ENCODE measurements at places on chromosomes 6 and 20.
A peak's percentile ranks its signal among the peaks of the same experiment; 100 is the strongest.

DNA sequence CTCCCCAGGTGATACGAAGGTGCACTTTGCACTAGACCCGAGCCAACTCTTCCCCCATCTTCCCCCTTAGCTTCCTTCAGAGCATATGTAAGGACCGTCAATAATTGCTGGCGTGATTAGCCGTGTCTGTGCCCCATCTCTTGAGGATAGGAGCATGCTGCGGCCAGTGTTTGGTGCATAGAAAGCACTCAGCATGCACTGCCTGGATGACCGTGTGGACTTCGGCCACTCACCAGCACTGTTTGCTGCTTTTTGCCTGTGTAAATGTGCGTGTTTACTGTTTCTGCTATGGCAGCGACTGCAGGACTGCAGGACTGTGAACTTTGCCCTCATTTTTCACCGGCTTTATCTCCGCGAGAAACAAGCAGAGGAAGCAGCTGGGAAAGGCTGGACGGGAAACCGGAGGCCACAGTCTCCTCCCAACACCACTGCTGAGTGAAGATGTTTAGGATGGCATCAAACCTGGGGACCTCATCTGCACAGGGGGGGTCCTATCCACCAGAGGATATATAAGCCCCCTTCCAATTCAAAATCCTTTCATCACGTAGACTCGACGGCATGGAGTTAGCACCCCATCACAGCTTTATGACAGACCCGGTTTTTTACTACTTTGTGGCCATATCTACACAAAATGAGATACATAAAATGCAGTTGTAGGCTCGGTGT is 150.6 kb upstream of the AFDN start:
- peak; percentile 97 for DNase-seq

- DNase-seq: peak; percentile 3
These were observed 60.0 kb upstream of the PBOV1 start for GRCh38 chr6:138278326-138278725.

- DNase-seq: no peak
These were observed 149.3 kb downstream of the ADAT2 start for GRCh38 chr6:143301188-143301587.

GRCh38 chr6:39247667-39248194 is 18.5 kb upstream of the KCNK5 start:
- DNase-seq: no peak

DNA sequence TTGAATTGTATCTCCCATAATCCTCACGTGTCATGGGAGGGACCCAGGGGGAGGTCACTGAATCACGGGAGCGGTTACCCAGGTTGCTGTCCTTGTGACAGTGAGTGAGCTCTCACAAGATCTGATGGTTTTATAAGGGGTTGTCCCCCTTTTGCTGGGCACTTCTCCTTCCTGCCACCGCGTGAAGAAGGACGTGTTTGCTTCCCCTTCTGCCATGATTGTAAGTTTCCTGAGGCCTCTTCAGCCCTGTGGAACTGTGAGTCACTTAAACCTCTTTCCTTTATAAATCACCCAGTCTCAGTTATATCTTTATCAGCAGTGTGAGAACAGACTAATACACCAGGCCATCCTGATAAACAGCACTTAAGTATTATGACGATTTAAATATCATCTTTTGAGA is 9.0 kb upstream of the MRGBP start:
- DNase-seq: peak; percentile 40

DNA sequence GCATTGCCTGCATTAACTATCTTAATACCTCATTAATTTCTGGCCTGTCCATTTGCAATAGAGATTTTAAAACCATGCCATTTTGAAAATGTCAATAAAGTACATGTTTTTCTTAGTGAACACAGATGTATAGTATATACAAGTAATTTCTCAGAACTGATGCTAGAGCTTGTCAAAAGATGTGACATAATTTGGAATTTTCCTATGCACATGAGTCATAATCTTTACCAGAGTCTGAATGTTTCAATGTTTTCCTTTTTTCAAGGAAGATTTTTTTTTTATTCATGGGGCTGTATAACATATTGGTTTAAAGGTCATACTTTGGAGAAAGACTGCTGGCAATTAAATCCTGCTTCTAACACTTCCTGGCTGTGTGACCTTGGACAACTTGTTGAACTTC is 1347.5 kb upstream of the ADGRB3 start:
- DNase-seq: no peak

GRCh38 chr20:25418776-25419175 is 11.3 kb downstream of the GINS1 start:
- no peak for DNase-seq

- no peak for DNase-seq
These were observed 19.6 kb downstream of the RRBP1 start for GRCh38 chr20:17662333-17663039.

GRCh38 chr6:19424853-19425252 is 412.3 kb upstream of the ID4 start:
- no peak for DNase-seq

- no peak for DNase-seq
These were observed 176.4 kb upstream of the RREB1 start for GRCh38 chr6:6931071-6932025.

DNA sequence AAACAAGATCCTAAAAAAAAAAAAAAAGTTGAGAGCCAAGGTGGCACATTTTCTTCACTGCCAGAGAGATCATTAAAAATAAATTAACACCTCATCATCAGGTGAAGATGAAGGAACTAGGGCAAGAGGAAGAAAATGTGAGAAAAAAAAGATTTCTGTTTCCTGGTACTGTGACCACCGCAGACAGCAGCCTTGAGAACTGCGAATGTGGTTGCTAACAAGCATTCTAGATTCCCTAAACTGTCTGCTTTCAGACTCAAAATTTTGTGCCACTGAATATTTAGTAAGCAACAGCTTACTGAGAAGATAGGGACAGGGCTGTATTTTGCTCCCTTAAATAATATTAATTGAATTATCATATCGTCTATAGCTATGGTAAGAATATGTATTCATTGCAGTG is 24.1 kb upstream of the MBOAT1 start:
- no peak for DNase-seq

DNA sequence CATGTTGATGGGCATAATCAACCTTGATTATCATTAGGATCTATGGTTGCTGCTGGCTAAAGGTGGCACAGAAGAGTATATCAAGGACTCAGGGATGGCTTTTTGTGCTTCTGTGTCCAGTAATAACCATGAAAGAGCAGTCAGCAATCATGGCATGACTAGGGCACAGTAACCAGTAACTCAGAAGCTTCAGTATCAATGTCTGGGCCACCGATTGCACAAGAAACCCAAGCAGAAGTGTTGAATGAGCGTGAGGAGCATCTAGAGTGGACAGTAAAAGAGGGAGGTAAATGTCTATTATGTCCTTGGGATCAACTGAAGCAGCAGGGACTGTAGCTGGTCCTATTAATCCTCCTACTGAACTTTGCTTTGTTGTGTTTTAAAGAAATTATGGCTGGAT is 81.5 kb upstream of the F13A1 start:
- DNase-seq: no peak

- peak; percentile 58 for DNase-seq
These were observed 1.2 kb downstream of the GSTA5 start for GRCh38 chr6:52839124-52840055.

GRCh38 chr6:89368107-89368506 is 15.6 kb upstream of the UBE2J1 start:
- no peak for DNase-seq

DNA sequence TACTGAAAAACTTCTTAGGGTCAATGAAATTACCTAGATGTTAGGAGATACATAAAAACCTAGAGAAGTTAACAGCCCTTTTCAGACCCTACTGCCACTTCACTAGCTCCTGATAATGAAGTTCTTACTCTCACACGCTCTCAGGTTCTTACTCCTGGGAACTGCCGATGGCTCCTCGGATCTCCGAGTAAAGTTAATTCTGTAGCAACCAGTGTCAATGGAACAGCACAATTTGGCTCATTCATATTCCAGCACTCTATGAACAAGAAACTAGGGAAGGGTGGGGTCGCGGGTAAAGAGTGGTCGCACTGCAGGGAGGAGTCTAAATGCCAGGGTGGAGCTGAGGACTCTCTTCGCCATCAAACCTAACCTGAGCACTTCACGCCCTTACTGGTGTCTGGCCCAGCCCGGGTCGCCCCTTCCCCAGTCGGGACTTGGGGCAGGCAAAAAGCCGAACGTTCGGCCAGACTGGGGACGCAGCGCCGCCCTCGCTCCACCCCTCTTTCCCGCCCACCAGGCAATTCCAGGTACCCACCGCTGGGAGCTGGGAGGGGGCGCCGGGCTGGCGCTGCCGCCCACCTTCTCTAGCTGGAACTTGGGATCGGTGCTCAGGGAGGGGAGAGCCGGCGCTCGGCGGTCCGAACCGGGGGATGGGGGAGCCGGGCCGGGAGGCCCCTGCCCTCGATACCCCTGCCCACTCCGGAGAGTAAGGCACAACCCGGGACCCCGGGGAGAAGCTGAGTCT is 744 bp downstream of the RAB23 start:
- DNase-seq: peak; percentile 68

DNA sequence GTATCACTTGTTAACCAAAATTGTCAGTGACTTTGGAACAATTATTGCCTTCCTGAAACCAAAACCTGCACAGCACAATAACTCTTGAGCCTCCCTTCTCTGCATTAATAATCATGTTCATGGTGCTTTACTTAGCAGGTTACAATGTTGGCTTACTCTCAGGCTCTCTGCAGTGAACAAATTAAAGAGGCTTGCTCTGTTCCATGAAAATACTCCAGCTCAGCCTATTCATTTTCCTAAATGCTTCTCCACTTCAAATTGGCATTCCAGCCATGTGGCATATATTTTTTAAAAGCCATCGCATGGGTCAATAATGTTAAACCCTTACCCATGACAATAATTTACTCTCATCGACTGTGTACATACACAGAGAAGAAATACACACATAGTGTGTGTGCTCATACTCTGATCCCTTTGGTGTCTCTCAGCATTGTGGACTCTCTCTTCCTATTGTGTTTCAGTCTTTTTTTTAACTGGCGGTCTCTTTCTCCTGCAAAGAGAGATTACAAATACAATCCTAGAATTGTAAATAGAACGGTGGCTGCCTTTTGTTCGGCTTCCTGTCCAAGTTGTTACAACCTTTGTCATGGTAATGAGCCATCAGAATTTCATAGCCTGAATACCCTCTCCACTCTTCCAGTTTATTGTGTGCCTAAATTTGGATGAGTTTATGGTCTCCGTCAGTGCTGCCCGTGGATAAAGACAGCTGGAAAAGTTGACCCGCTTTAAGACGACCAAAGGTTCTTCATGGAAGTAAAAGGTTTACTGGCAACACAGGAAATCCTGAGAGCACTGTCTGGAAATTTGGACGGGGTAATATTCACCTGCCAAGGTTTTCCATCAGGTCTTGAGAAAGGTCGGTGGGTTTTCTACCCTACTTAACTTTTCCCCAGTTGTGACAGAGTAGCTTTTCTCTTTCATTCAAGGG is 263.6 kb downstream of the CD83 start:
- no peak for DNase-seq

DNA sequence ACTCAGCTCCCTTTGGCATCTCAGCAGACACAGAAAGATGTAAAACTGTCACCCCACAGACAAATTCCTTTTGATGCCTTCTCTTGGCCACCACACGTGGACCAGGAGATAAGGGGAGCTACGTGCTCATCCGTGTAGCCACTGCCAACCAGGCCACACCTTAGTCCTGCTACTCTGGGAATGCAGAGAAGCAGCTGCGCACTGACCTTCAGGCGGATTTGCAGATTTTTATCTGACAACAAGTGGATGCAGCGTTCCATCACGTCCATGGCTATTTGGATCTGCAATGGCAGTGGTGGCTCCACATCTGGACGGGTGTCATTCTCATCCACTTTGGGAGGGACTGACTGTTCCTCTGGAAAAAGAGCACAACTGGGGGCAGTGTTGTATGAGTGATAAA is 30.8 kb downstream of the TTI1 start:
- DNase-seq: no peak

DNA sequence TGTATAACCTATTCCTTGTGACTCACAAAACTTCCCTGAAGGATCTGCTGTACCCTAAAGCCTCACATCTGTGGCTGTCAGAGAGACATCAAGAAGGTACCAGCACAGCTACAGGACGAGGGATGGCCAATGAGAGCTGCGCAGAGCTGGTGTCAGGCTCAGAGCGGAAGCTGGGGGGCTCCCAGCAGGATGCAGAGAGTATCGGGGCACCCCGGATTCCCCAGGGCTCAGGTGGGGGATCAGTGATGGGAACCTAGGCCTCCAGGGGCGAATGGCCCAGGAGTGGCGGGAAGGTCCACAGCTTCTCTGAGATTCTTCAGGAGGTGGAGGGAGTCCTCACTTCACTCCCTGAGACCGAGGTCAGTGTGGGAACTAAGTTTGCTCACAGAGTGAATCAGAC is 30.9 kb upstream of the SMOC2 start:
- no peak for DNase-seq

- DNase-seq: no peak
These were observed 37.9 kb upstream of the PCMTD2 start for GRCh38 chr20:64217539-64218221.

- DNase-seq: no peak
These were observed 39.7 kb downstream of the XRN2 start for GRCh38 chr20:21342656-21343345.

- no peak for DNase-seq
These were observed 450.0 kb upstream of the POU3F2 start for GRCh38 chr6:98384334-98384733.

GRCh38 chr6:28212510-28213212 is 12.4 kb upstream of the ZSCAN9 start:
- DNase-seq: peak; percentile 77

DNA sequence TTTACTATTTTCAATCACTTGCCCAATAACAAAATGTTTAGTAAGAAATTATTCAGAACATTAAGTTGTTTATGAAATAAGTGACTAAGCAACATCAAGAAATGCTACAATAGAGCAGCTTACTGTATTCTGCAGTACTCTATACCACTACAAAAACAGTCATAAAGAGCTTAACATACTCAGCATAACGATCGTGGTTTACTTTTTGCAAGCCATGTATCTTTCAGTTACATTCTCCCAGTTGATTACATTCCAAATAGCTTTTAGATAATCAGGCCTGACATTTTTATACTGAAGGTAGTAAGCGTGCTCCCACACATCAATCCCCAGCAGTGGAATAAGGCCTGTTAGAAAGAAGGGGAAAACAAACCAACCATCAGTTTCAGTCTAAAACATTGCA is 10.7 kb downstream of the SOD2 start:
- DNase-seq: no peak

DNA sequence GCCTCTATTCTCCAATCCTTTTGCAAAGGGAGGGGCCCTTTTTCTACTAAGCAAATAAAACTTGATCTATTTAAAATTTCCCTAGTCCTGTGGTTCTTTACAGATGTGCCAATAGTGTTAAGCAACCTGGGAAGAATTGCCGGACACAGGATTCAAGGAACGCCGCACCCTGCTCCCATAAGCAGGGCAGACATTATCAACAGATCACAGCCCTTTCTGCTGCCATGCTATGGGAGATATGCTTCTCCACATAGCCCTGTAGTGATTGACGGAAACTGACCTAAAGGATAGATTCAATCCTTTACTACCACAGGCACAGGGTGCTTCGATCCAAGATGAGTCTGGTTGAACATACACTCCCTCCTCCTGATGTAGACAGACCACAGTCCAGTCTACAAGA is 118.4 kb upstream of the TRAF3IP2 start:
- DNase-seq: no peak

DNA sequence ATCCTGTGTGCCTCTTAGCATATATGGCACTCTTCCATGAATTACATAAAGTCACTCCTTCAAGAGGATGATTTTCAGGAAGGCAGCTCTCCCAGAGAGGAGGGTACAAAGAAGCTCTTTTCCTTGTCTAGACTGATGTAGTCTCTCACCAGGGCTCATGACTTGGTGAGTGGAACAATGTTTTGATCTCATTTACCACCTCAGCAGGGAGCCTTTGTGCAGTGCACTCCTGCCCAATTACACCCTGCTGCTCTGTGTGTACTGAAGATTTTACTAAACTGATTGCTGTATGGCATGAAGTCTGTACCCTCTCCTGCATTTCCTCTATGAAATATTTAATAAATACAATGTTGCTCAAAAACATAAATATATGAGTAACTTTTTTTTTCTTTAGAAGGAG is 598.3 kb upstream of the HS3ST5 start:
- no peak for DNase-seq
